ENCODE measurements at places on chromosomes 2 and 18. TPM values are rescaled to one million over a fixed set of nuclear protein-coding genes. Genes with fewer than 3 reads are reported as not detected.

RAB12 gene
- 24.8 TPM for total RNA-seq

COL6A3 gene
- 0.11 TPM for total RNA-seq

QPCT gene
- total RNA-seq = 31.7 TPM

PLB1 gene
- total RNA-seq = 1.5 TPM

TNFRSF11A gene
- total RNA-seq = 0.50 TPM

SLC16A14 gene
- 29.4 TPM for total RNA-seq

SULT1C4 gene
- total RNA-seq = 0.64 TPM

LHCGR gene
- total RNA-seq = 0.78 TPM

TMEM200C gene
- total RNA-seq = 5.1 TPM

MYO5B gene
- 1.1 TPM for total RNA-seq

FAM210A gene
- total RNA-seq = 14.9 TPM

LYG2 gene
- not detected for total RNA-seq

GALR1 gene
- 0.29 TPM for total RNA-seq

COLEC11 gene
- total RNA-seq = 0.21 TPM

C18orf63 gene
- not detected for total RNA-seq

All from motor neuron (in vitro differentiated cells).